ENCODE measurements at places on chromosomes 11 and 22.

DNA sequence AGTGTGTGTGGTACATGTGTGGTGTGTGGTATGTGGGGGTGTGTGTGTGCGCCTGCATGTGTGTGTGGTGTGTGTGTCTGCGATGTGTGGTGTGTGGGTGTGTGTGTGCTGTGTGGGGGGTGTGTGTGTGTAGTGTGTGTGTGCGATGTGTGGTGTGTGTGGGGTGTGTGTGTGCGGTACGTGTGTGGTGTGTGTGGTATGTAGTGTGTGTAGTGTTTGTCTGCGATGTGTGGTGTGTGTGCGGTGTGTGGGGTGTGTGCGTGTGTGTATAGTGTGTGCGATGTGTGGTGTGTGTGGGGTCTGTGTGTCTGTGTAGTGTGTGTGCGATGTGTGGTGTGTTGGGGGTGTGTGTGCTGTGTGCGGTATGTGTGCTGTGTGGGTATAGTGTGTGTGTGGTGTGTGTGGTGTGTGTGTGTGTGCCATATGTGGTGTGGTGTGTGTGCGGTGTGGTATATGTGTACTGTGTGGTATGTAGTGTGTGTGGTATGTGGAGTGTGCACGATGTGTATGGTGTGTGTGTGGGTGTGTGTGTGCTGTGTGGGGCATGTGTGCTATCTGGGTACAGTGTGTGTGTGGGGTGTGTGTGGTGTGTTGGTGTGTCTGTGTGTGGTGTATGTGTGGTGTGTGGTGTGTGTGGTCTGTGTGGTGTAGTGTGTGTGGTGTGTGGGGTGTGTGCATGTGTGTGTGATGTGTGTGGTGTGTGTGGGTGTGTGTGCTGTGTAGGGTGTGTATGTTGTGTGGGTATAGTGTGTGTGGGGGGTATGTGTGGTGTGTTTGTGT lies 5.7 kb upstream of the PPP6R2 start:
- no peak for DNase-seq

GRCh38 chr22:29219881-29220670 lies 14.4 kb downstream of the EMID1 start:
- DNase-seq: no peak

- no peak for DNase-seq
Observed at GRCh38 chr11:122365610-122366360, 249.8 kb upstream of the BLID start.

DNA sequence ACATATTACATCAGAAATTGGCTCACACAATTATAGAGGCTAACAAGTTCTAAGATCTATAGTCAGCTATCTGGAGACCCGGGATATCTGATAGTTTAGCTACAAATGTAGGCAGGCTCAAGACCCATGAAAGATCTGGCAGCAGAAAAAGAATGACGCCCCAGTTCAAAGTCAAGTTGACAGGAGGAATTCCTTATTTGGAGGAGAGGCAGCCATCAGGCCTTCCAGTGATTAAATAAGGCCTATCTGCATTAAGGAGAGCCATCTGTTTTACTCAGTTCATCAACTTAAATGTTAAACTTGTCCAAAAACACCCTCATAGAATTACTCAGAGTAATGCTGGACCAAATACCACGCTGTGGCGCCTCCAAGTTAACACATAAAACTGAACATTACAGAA lies 1402.6 kb downstream of the FAM181B start:
- DNase-seq: no peak
